SK-N-DZ (cell line): ENCODE measurements at places on chromosomes 1 and 21.

DNA sequence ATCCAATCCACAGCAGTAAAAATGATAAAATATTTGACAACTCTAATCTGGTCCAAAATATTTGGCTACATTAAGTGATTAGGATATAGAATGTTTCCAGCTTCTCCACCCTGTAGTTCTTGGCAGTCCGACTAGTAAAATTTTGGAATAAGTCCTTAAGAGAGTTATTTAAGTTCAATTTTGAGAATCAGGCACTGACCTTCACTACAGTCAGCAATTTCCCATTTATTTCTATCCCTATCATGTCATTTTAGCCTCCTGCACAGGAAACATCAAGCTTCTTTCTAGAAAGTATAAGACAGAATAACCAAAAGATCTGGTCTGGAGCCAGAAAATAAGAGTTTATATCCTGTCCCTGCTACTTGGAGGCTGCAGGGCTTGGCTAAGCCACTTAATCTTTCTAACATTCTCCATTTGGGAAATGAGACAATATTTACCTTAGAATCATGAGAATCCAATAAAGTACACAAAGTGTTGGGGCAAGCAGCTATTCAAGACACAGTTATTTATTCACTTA, 162.2 kb downstream of the DPYD start:
- no peak for DNase-seq

DNA sequence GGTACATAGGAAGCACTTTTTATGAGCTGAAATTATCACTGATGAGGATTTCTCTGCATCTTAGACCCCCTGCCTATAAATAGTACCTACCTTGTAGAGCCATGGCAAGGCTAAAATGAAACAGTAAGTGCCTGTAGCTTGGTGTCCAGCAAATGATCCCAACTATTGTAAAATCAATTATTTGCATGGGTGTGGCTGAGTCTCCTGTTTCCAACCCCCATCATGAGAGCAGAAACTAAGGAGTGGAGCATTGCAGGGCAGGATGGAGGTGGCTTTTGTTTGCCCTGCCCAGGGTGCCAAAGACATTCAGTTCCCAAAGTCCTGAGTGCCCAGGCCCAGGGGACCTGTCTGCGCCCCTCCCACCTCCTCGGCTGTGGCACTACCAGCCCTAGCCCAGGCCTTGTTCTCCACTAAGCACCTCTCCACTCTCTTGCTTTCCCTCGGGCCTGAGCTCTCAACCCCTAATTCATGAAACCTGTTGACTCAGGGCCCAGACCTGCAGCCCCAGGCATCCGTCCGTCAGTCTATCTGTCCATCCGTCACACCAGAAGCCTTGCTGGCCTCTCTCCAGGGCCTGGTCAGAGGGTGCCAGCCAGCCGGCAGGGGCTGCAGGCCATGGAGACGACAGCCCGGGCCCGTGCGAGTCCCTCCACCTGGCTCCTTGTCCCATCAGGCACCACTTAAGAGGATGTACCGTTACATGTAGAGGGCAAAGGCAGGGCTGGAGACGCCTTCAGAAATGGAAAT, 39.6 kb downstream of the PAX7 start:
- DNase-seq = no peak

- DNase-seq = no peak
Measured at GRCh38 chr21:42654913-42655795, 1.7 kb downstream of the PDE9A start.

DNA sequence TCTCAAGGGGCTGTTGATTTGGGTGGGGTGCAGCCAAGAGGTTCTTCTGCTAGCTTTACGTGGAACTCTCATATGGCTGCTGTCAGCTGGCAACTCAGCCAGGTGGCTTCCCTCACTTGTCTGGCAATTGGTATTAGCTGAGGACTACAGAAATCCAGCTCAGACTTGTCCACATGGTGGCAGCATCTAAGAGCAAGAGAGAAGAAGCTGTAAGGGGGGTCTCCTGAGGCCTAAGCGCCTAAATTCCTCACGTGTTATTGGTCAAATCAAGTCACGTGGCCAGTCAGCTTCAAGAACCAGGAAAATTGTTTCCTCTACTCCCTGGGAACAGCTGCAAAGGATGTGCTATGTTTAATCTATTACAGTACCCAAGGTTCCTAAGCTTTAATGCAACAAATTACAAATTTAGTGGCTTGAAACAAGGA, 4.2 kb upstream of the DYRK3 start:
- DNase-seq = peak; percentile 85

GRCh38 chr1:226681652-226682493, 57.2 kb downstream of the ITPKB start:
- no peak for DNase-seq

GRCh38 chr1:14366091-14367018, 232.1 kb upstream of the KAZN start:
- peak; percentile 35 for DNase-seq

GRCh38 chr1:46131093-46131492, 1.3 kb downstream of the PIK3R3 start:
- DNase-seq = no peak

DNA sequence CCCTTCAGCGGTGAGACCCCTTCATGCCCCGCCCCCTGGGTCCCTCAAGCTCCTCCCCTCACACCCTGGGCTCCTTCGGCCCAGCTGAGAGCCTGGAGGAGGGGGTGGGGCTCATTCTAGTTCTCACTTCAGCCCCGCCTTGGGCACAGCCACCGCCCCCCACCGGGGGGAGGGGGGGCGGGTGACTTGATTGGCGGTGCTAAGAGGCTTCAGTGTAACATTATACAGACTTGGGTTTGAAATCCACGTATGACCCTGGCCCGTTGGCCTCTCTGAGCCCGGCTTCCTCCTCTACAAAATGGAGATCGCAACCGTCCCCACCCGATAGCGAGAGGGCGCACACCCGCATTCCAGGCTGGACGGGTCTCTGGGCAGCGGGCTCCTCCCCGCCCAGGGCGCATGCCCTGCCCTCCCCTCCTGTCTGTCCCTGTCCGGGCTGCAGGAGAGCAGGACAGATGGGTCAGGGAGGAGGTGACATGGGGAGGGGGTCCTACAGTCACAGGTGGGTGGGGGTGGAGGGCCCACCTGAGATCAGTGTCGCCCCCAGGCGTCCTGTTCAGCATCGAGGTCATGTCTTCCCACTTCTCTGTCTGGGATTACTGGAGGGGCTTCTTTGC, 5.1 kb downstream of the CLCNKB start:
- DNase-seq = peak; percentile 36

DNA sequence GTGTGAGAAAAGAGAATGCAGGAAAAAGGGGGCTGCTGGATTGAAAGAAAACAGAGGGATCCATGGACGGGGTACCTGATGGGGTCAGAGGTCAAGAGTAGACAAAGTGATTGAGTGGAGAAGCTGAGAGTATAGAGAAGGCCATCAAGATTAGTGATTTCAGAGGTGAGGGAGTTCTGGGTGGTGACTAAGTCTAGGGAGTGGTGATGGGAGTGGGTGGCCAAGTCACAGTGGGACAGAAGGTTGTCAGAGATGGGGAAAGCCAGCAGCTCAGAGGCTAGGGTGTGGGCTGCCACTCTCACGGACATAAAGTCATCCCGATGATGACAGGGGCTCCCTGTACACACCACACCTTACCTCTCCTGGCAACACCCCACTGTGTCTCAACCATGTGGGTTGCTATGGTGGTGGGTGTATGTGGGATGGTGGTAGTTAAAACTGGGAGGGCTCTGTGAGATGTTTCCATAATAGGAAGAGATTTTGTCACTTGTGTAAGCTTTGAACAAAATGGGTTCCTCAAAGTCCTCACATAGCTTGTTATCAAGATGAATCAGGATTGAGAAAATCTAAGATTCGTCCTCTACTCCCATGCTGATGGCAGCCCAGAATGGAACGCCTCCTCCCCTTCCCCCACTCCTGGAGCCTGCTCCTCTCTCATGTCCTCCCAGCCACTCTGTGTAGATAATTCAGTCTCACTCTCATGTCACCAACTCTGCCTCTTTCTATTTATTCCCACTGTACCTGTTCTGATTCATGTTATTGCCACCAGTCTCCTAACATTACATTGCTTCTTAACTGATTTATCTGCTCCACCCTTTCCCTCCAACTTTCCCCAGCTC, 20.3 kb upstream of the CSF1 start:
- no peak for DNase-seq

GRCh38 chr1:245074232-245074747, 80.5 kb upstream of the KIF26B start:
- DNase-seq = no peak

DNA sequence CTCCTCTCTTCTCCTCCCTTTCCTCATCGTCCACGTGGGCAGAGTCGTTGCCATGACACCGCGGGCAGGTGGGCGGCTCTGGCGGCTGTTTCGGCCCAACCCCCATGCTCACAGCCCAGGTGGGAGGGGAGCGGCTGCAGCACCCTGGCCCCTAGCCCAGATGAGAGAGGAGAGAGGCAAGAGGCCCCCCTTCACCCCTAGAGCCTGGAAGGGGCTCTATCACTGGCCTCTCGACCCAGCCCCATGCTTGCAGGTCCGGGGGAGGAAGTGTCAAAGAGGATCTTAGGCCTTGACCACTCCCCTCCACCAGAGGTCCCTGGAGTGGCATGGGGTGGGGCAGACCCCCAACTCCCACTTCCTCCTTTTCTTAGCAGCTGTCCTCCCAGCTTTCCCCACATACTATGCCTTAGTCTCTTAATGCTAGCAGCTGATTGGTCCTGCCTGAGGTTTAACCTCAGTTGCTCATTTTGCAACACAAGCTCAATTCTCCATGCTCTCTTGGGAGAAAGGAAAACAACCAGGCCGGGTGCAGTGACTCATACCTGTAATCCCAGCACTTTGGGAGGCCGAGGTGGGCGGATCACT, 10.4 kb downstream of the DLGAP3 start:
- peak; percentile 67 for DNase-seq

- DNase-seq = no peak
Measured at GRCh38 chr21:38631206-38631605, 132.9 kb upstream of the ERG start.

- DNase-seq = peak; percentile 12
Measured at GRCh38 chr1:208183977-208184911, 59.9 kb downstream of the PLXNA2 start.

GRCh38 chr1:23273450-23274133, 56.3 kb upstream of the HTR1D start:
- no peak for DNase-seq

DNA sequence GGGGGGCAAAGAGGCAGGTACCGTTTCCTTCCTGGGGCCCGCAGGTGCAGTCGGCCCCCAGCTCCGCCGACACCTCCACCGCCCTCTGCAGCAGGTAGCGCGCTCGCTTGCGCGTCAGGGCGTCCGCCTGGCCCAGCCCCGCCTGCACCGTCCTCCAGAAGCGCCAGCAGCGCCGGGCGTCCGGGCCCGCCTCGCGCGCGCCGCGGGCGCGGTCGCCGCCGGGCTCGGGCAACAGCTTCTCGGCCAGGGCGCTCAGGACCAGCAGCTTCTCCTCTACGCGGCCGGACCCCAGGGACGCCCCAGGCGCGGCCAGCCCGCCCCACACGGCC, 863 bp downstream of the TARBP1 start:
- peak; percentile 32 for DNase-seq

- no peak for DNase-seq
Measured at GRCh38 chr1:41340655-41341364, 20.4 kb upstream of the FOXO6 start.

- no peak for DNase-seq
Measured at GRCh38 chr1:59597420-59598119, 217.2 kb upstream of the HOOK1 start.

DNA sequence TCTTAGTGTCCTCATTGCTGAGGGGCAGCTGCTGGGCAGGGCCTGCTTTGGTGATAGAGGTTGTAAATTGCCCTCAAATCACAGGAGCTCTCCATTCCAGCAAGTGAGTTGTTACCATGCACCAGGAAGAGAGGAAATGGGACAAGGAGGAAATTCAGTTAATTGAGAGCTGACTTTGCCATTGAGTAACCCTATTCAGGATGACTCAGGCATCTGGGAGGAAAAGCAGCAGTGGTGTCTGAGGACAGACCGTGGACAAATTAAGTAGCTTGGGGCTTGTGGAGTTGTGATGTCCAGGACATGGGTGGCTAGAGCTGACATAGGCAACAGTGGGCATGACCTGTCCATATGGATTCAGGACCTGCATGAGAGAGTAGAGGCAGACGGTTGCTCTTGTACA, 5.9 kb downstream of the ARHGEF10L start:
- DNase-seq = no peak

GRCh38 chr1:40232444-40232843, 15.3 kb upstream of the TMCO2 start:
- DNase-seq = no peak

GRCh38 chr1:183571678-183572268, 18.5 kb downstream of the NCF2 start:
- no peak for DNase-seq

- DNase-seq = no peak
Measured at GRCh38 chr1:3789421-3790300, 6.6 kb downstream of the LRRC47 start.

DNA sequence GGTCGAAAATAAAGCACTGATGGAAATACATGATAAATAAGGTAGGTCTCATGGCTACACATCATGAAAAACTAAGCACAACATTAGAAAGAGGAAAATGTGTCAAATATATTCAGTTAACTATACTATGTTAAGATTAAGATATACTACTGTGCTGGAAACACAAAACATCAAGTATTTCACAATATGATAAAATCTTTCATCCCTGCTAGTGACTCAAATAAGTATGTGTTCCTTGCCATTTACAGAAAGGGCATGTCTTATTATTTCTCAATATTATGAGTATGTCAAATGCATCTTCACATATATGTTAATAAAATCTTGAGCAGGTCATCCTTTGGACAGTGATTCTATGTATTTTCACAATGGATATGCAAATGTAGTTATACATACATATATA, 1260.1 kb upstream of the ADGRL2 start:
- DNase-seq = no peak

- no peak for DNase-seq
Measured at GRCh38 chr1:184027826-184028695, 9.5 kb downstream of the COLGALT2 start.

DNA sequence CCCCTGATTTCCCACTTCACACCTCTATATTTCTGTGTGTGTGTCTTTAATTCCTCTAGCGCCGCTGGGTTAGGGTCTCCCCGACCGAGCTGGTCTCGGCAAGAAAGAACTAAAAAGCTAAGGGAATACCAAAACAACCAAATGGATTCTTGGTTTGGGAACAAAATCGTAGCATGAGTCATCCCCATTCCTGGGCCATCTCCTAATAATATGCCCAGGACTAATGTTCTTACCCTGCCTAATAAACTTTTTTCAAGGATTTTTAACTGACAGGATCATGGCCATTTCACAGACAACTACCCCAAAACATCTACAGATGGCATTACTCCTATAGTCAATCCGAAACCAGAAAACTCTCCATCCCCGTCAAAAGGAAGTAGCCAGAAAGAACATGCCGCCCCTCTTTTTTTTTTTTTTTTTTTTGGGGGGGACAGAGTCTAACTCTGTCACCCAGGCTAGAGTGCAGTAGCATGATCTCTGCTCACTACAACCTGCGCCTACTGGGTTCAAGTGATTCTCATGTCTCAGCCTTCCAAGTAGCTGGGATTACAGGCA, 4.1 kb upstream of the HPDL start:
- DNase-seq = no peak
